Anterior cingulate cortex (tissue), 58 donors: ENCODE measurements at places on chromosomes 4 and X.

GRCh38 chr4:147591106-147591505 is 26.1 kb upstream of the TMEM184C start:
- DNase-seq = no peak

DNA sequence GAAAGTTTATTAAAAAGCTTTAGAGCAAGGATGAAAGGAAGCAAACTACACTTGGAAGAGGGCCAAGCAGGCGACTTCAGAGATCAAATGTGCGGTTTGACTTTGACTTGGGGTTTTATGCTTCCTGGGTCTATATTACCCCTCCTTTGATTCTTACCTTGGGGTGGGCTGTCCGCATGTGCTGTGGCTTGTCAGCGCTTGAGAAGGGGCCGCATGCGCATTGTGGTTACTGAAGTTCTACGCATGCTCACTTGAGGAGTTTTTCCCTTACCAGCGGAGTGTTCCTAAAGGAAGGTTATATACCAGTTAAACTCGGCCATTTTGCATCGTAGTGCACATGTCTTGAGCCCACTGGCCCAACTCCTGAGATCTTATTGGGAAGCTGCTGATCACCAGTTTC is 9.9 kb downstream of the ZNF157 start:
- no peak for DNase-seq

GRCh38 chr4:183638436-183638835 is 20.5 kb downstream of the RWDD4 start:
- no peak for DNase-seq

DNA sequence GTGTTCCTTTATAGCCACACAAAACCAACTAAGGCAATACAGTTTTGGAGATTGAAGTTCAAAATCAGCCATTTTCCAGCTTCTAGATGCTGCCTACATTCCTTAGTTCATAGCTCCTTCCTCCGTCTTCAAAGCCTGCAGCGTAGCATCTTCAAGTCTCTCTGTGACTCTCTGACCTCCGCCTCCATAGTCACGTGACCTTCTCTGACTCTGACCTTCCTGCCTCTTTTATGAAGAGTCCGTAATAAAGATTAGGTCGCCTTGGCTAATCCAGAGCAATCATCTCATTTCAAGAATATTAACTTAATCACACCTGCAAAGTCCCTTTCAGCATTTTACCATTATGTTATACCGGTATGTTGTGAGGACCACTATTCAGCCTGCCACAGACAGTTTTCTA is 60.4 kb downstream of the ZCCHC12 start:
- DNase-seq = no peak

GRCh38 chr4:103451341-103451740 is 253.2 kb upstream of the CENPE start:
- no peak for DNase-seq

DNA sequence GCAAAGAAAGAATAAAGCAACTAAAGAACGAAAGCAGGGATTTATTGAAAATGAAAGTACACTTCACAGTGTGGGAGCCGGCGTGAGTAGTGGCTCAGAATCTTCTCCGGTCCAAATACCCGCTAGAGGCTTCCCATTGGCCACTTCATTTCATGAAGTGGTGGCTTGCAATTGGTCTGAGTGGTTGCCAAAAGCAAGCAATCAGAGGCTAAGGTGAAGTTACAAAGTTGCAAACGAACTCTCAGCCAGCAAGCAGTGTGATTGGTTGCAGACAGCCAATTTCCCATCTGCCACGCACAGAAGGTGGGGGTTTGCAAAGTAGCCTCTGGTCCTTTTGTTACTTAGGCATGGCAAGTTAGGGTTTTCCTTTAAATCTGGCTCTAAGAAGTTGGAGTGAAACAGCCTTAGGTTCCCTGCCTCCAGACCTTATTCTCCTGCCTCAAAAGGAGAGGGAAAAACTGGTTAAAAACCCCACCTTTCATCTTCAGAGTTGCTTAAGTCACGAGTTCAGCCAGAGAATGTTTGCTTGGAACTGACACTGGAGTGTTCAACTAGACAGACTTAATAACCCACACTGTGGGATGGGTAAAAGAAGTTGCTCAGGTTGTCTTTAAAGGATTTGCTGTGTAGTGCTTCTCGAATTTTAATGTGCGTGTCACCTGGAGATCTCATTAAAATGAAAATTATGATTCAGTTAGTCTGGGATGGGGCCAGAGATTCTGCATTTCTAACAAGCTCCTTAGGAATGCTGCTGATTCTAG is 6.9 kb upstream of the CLOCK start:
- no peak for DNase-seq

DNA sequence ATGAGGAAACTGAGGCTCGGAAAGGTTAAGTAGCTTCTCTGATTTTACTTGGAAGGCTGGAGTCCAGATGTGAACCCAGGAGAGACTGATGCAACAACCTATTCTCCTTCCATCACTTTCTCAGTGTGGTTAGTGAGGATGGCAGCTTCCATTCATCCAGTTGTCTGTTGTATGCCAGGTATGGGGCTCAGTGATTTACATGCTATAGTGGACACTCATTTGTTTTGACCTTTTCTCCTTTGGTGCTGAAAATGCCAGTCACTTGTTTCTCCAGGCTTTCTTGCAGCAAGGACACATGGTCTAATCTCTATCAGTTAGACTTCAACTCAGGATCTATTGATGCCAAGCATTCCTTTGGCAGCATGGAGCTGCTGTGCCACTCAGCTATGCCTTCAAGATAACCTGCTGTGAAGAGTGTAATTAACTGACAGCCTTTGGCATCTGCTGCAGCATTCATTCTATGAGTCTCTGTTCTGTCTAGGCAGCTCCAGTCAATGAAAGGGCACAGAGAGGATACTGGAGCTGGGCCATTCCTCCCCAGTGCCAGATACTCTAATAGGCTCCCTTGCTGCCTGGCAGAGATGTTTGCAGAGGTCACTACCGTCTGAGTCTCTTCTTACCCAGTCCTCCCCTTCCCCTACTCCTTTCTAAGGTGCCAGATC is 11.0 kb upstream of the CWH43 start:
- DNase-seq = no peak

DNA sequence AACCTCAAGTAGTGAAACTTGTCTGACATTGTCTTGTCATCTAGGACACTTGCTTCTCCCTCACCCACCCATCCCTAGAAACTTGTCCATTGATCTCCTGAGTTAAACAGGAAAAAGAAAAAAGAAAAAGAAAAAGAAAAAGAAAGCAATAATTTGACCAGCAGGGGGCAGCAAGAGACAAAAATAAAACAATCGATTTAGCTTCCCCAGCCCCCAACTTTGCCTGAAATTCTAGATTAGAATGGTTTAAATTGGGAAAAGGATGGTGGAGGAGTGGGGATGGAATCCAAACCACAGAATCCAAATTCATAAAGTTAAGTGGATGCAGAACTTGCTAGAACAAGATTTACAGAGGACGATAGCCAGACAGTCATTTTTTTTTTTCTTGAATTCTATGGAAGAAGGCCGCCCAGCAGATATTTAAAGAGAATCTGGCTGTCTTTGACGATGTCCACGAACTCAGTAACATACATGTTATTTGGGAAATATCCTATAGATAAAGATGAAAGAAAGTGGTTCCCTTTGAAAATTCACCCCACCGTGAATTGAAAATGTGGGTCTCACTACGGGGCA is 282.9 kb downstream of the USP46 start:
- DNase-seq = no peak

- DNase-seq = no peak
These were observed 43.8 kb downstream of the ELOVL6 start for GRCh38 chr4:110154582-110154981.

- DNase-seq = no peak
These were observed 514.4 kb downstream of the RPA4 start for GRCh38 chrX:97398030-97398551.

GRCh38 chrX:80216086-80216485 is 201.5 kb downstream of the TBX22 start:
- DNase-seq = no peak
